ENCODE measurements at places on chromosomes 11 and 22.

GRCh38 chr22:49077586-49077985, 750.1 kb downstream of the BRD1 start:
- no peak overlapping the region for H3K27ac ChIP-seq
- no peaks in the 10 kb centered on the region for H3K36me3 ChIP-seq
- no peaks in the 10 kb centered on the region for H3K27me3 ChIP-seq
- no peak for DNase-seq
- no peak overlapping the region for H3K4me3 ChIP-seq

- H3K36me3 ChIP-seq: 0 out of 2 replicates have a peak, but pooled peaks cover 2% of the 10 kb centered on the region
- H3K27ac ChIP-seq: peak overlapping the region; percentile 60
- DNase-seq: no peak
- no peak overlapping the region for H3K4me3 ChIP-seq
- H3K27me3 ChIP-seq: no peaks in the 10 kb centered on the region
Measured at GRCh38 chr11:66080055-66080817, 10.2 kb downstream of the PACS1 start.

GRCh38 chr11:120548682-120549209, 37.2 kb downstream of the GRIK4 start:
- DNase-seq: no peak
- no peaks in the 10 kb centered on the region for H3K36me3 ChIP-seq
- H3K4me1 ChIP-seq: no peaks in the 10 kb centered on the region
- no peak overlapping the region for H3K27ac ChIP-seq
- H3K27me3 ChIP-seq: no peaks in the 10 kb centered on the region

DNA sequence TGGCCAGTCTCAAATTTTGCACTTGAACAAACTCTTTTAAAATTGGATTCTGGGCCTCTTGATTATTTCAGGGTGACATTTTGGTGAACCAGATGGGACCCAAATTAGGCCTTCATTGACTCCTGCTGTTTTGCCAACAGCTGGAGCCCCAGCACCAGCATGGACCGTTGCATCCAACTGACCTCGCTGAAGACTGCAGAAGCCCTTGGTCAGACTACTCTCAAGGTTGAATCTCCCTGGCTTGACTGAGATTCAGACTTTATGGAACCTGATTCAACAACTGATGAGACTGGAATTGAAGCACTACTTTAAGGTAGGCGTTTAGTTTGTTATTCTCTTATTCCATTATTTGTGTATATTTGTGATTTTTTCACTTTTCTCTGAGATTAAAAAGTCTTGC, 41.7 kb downstream of the NARS2 start:
- H3K27me3 ChIP-seq: no peaks in the 10 kb centered on the region
- H3K4me3 ChIP-seq: no peak overlapping the region

GRCh38 chr22:47173535-47174021, 411.1 kb downstream of the TBC1D22A start:
- H3K27ac ChIP-seq: no peak overlapping the region
- H3K36me3 ChIP-seq: peaks cover 3% of the 10 kb centered on the region
- DNase-seq: no peak

GRCh38 chr22:44541671-44542319, 43.8 kb upstream of the RTL6 start:
- peaks cover 8% of the 10 kb centered on the region for H3K4me1 ChIP-seq
- no peak overlapping the region for H3K4me3 ChIP-seq
- no peak for DNase-seq
- no peak overlapping the region for H3K27ac ChIP-seq
- peaks cover 2% of the 10 kb centered on the region for H3K27me3 ChIP-seq
- H3K36me3 ChIP-seq: no peaks in the 10 kb centered on the region

GRCh38 chr11:131378931-131379330, 8.5 kb downstream of the NTM start:
- H3K36me3 ChIP-seq: no peaks in the 10 kb centered on the region
- no peak overlapping the region for H3K27ac ChIP-seq
- H3K27me3 ChIP-seq: peaks cover 2% of the 10 kb centered on the region
- H3K4me1 ChIP-seq: no peaks in the 10 kb centered on the region
- peak; percentile 2 for DNase-seq

DNA sequence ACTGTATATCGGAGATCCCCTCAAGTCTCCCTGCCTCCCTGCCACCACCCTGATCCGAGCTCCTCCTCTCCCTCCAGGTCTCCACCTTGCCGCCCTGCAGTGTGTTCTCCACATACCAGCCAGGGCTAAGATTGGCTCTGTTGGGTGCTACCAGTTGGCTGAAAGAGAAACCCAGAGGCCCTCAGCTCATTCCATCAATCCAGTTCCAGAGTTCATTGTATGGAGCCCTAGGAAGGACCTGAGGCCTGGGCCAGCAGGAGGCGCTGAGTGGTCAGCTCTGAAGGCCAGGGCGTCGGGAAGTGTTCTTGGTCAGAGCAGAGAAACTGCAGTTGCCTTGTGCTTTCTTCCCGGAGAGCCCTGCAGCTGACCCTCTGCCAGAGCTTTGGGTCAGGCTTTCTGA, 2.2 kb upstream of the TOP3B start:
- H3K27me3 ChIP-seq: no peaks in the 10 kb centered on the region
- no peak for DNase-seq
- H3K4me1 ChIP-seq: peaks cover 4% of the 10 kb centered on the region
- H3K4me3 ChIP-seq: no peak overlapping the region
- H3K36me3 ChIP-seq: no peaks in the 10 kb centered on the region

DNA sequence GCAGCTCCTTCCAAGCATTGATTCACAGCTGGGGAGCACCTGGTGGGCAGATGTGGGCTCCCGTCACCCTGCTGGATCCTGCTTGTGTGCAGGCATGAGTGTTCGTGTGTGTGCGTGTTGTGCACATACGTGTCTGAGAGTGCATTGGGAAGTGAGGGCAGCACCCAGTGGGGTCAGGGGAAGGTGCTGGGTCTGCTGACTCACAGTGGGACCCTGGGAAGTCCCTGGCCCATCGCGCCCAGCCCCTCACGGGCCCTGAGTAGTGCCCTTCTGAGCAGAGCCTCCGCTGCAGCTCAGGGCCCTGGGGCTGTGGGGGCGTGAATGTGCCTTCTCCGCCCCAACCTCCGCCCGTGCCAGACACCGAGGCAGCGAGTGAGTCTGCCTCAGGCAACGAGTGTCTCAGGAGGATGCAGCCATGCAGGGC, 36.8 kb downstream of the WNT11 start:
- H3K27ac ChIP-seq: no peak overlapping the region
- no peaks in the 10 kb centered on the region for H3K36me3 ChIP-seq
- H3K4me3 ChIP-seq: no peak overlapping the region
- no peaks in the 10 kb centered on the region for H3K27me3 ChIP-seq
- peak; percentile 27 for DNase-seq

GRCh38 chr22:48756146-48757111, 1071.2 kb downstream of the BRD1 start:
- H3K4me1 ChIP-seq: no peaks in the 10 kb centered on the region
- H3K27ac ChIP-seq: no peak overlapping the region
- no peaks in the 10 kb centered on the region for H3K36me3 ChIP-seq
- no peaks in the 10 kb centered on the region for H3K27me3 ChIP-seq
- DNase-seq: no peak

- H3K4me1 ChIP-seq: no peaks in the 10 kb centered on the region
- H3K4me3 ChIP-seq: no peak overlapping the region
- H3K36me3 ChIP-seq: no peaks in the 10 kb centered on the region
- peaks cover 4% of the 10 kb centered on the region for H3K27me3 ChIP-seq
- no peak overlapping the region for H3K27ac ChIP-seq
Measured at GRCh38 chr22:28440592-28441390, 238.8 kb downstream of the TTC28 start.

- H3K27me3 ChIP-seq: no peaks in the 10 kb centered on the region
- no peaks in the 10 kb centered on the region for H3K36me3 ChIP-seq
- H3K4me3 ChIP-seq: no peak overlapping the region
Measured at GRCh38 chr22:31917227-31917921, 27.0 kb upstream of the YWHAH start.

- H3K4me3 ChIP-seq: no peak overlapping the region
- no peaks in the 10 kb centered on the region for H3K4me1 ChIP-seq
- no peaks in the 10 kb centered on the region for H3K27me3 ChIP-seq
- no peak overlapping the region for H3K27ac ChIP-seq
- H3K36me3 ChIP-seq: no peaks in the 10 kb centered on the region
Measured at GRCh38 chr11:93082900-93083299, 113.4 kb downstream of the MTNR1B start.

- H3K4me1 ChIP-seq: no peaks in the 10 kb centered on the region
- H3K27me3 ChIP-seq: no peaks in the 10 kb centered on the region
- DNase-seq: no peak
- no peaks in the 10 kb centered on the region for H3K36me3 ChIP-seq
Measured at GRCh38 chr22:49354516-49355210, 473.0 kb downstream of the BRD1 start.

DNA sequence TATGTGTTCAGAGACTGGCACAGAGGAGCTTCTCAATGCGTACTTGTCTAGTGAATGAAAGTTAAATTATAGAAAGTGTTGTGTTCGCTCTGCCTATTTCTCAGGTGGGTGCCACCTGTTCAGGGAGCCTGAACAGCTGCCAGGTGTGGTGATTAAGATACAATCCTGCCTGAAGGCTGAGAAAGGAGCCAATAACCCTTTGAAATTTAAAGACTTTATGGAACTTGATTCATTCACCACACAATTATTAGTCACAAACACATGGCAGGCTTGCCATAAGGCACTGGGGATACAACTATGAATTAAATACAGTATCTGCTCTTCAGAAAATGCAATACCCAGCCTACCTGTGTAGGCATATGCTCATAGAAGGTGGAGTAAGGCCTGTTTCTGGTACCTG, 92.9 kb upstream of the AMOTL1 start:
- H3K36me3 ChIP-seq: no peaks in the 10 kb centered on the region
- no peaks in the 10 kb centered on the region for H3K27me3 ChIP-seq
- no peaks in the 10 kb centered on the region for H3K4me1 ChIP-seq
- no peak overlapping the region for H3K27ac ChIP-seq
- H3K4me3 ChIP-seq: no peak overlapping the region

DNA sequence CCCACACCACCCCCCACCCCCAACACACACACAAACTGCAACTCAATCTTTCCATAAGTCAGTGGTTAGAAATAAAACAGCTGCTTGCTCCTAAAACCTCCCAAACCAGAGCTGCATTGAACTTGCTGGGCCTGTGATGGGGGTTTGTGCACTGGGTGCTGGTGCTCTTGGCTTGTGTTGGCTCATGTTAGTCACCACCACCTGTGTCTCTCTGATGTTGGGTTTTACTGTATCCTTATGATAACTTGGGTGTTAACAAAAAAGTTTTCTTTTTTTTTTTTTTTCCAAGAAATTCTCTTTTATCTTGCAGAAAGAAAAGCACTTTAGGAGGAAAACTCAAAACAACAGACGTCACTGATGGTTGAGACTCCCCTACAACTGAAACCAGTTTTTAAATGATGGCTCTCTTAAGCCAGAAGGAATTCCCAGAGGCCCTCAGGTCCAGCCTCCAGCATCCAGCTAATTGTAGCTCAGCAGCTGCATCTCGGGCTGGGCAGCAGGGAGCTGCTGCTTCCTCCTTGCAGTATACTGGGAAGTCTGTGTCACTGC, 79.9 kb upstream of the DRD2 start:
- H3K27me3 ChIP-seq: no peaks in the 10 kb centered on the region
- no peaks in the 10 kb centered on the region for H3K4me1 ChIP-seq
- H3K27ac ChIP-seq: no peak overlapping the region
- no peak for DNase-seq

DNA sequence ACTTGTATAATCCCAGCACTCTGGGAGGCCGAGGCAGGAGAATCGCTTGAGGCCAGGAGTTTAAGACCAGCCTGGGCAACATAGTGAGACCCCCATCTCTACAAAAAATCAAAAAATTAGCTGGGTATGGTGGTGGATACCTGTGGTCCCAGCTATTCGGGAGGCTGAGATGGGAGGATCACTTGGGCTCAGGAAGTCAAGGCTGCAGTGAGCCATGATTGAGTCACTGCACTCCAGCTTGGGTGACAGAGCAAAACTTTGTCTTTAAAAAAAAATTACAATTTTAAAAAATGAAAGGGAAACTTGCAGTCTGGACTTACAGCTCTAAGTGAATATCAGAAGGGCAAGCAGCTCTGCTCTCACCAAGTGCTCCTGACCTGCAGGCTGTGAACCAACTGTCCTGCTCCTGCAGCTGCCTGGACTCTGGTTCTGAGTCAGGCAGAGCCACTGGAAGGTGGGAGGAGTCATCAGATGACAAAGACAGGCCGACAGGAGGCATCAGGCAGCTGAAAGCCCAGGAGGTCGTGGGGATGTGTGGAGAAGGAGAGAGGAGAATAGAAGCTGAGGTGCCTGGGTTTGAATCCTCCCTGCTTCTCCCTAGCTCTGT, 9.6 kb downstream of the SMTNL1 start:
- peak overlapping the region; percentile 48 for H3K27ac ChIP-seq
- H3K27me3 ChIP-seq: no peaks in the 10 kb centered on the region
- peaks cover 14% of the 10 kb centered on the region for H3K36me3 ChIP-seq
